Fibroblast of skin of right biceps (primary cell): ENCODE measurements at places on chromosomes 12 and 14.

GRCh38 chr14:58566979-58567378 lies 70.8 kb upstream of the DACT1 start:
- no peak for DNase-seq

GRCh38 chr12:121138284-121138683 lies 5.6 kb downstream of the P2RX7 start:
- DNase-seq = no peak

- no peak for DNase-seq
Observed at GRCh38 chr12:2112401-2112800, 59.6 kb downstream of the CACNA1C start.

- no peak for DNase-seq
Observed at GRCh38 chr14:106347890-106348755, 821.7 kb downstream of the TMEM121 start.

GRCh38 chr14:98957211-98958047 lies 314.6 kb downstream of the BCL11B start:
- peak; percentile 91 for DNase-seq

DNA sequence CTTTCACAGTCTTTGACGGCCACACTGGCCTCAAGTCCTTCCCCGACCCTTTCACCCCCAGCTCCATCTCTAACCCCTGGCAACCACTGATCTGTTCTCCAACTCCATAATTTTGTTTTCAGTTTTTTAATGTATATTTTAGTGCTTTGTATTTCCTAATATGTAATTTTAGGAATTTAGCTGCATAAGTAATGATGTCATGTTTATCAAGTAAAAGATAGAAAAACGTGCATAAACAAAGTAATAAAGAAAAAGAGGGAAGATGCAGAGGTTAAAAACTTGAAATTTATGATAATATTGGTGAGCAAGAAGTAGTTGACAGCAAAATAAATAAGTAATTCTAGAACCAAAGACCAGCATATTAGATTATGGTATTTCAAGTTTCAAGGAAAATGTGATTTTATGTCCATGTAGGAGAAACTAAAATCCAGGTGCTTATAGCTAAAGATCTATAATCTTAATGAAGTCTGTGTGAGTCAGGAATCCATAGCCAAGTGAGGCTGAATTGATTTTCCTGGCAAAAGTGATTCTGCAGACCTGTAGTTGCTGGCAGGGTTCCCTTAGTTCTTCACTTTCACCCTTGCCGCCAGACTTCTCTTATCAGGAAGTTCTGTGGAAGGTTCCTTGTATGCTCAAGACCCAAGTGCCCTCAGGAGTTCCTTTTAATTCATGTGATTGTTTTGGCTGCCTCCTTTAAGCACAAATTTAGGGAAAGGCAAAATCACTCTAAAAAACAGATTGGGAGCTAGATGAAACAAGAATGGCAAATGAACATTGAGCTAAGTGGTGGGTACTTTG lies 24.4 kb downstream of the FBXW8 start:
- DNase-seq = no peak

DNA sequence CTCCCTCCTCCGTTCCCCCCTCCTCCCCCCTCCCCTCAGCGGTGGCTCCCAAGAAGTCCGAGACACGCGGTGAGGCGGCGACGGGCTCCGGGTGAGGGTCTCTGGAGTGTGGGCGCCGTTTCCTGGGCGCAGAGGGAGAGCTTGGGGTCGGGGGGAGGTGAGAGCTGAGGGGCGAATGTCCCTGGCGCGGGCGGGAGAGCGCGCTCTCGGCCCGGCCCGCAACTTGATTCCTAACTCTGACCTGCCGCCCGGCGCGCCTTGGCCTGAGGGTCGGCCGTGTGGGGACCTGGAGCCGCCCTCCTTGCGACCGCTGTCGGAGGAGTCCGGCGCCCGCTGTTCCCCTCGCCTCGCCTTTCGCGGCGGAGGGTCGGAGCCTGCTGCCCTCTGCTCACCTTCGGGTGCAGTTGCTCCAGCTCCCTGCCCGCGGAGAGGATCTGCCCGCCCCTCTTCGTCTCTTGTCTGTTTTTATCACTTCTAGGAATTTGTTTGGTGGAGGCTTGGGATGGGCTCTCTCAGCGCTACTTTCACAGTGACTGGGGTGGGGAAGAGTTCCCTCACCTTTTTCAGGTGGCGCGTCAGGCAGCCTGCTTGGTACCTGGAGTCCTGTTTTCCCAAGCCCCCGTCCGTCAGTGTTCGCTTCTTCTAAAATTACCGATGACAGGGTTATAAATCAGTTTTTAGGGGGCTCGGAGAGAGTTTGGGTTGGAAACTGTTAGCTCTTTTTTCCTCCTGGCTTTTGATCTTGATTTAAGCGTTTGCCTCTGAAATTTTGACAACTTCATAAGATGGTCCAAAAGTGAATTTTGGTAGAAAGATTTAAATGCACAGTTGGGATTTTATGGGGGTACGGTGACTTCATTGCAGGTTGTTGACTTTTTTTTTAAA lies 495 bp downstream of the ADIPOR2 start:
- DNase-seq = no peak

DNA sequence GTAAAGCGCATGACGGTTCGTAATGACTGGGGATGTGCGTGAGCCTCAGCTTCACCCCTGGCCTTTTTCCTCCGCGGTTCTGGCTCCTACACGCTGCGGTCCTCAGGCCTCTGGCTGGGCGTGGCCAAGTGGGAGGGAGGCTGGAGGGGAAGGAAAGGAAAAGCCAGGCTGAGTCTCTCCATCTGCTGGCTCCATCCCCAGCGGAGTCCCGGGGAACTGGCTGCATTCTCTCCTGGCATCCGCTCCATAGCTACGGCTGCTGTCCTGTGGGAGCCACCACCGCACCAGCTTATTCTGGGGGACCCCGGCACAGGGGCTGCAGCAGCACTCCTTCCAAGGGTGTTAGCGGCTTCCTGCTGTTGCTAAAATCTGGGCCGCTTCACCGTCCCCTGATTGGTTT lies 68.2 kb upstream of the SLC24A4 start:
- no peak for DNase-seq

DNA sequence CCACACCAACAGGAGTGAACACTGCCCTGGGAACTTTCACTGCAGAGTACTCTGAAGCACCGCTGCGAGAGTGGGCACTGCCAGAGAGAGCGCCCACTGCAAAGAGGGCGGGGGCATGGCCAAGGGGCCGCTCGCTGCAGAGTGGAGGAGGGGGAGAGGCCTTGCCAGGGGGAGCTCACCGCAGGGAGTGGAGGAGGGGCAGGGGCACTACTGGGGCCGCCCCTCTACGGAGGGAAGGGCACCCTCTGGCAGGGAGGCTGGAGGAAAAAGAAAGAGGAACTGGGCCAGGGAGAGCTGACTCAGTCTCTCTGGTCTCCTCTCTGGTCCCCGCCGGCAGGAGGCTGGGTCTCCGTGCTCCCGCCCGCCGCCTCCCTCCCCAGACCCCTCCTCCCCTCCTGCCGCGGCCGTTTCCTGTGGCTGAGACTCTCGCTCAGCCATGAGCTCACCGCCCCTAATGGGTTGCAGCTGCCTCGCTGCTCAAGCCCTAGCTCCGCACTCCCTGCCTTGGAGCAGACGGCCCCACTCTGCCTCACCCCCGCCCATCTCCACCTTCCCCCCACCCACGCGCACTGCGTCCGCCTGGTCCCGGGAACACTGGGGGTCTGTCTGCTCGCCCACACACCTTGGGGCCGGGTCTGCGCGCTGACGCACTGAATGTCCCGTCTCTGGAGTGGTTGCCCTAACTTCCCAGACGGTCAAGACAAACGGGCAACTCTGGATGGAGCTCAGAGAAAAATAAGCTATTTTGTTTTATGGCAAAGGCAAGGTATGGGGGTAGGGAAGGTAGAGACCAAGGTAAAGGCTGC lies 1.3 kb downstream of the ARHGEF40 start:
- peak; percentile 97 for DNase-seq

- DNase-seq = no peak
Observed at GRCh38 chr14:103140316-103141109, 17.3 kb downstream of the TNFAIP2 start.

DNA sequence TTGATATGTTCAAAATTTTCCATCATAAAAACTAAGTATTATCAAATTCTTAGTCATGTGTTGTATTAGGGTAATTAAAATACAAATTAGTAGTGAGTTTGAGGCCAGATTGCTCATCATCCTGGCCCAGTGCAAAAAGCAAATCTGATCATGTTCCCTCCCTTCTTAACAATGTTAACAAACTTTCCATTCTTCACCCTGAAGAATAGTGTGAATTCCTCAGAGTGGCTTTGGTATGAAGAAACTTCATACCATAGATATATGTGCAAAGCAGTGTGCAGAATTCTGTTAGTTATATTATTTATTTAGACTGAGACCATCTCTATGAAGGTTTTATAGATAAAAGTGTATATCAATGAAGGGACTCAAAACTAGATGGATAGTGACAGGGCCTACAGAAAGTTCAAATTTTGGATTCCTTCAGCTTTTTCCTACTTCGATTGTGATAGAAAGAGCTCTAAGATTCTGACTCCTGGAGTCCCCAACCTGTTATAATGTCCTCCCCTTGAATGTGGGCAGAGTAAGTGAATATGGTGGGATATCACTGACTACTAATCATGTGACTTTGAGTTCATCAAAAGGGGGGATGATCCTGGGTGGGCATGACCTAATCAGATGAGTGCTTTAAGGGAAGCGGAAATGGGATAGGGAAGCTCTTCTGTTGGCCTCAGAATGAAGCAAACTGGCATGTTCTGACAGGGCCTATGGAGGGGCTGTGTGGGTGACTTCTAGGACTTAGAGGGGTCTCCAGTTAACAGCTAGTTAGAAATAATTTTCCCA lies 271.4 kb downstream of the BTG1 start:
- DNase-seq = peak; percentile 21

DNA sequence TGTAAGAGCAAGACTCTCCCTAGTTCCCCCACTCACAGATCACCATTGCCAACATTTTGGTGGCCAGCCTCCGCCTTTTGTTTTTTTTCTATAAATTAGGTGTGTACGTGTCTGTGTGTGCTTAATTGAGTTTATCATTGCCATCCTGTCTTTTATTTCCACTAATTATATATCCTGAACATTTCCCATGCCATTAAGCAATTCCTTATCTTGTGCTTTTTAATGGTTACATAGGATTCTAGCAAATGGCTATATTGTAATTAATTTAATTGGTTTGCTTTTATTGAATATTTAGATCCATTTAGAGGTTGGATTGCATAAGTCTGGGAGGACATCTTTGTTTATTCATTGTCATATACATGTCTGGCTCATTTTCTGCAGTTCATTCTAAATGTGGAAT lies 107.3 kb upstream of the RTL1 start:
- no peak for DNase-seq

DNA sequence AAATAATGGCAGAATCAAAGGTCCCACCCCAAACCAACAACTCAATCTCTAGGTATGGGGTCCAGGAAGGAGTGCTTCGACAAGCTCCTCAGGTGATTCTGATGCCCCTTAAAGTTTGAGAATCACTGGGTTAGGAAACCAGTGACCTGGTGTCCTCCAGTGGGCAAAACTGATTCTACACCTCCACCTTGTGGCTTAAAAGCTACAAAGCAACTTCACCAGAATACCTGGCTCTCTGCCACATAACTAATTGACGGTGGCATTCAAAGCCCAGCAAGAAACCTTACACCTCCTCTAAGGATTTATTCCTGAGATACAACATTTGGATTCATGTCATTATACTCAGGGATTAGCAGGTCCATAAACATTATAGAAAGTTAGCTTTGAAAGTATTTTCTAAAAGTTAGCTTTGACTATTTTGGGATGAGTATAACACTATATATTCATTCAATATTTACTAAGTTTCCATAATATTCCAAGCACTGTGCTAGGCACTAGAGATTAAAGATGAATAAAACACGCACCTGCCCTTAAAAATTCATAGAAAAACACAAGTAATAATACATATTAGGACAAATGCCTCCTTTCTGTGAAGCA lies 45.4 kb downstream of the DCAF5 start:
- peak; percentile 69 for DNase-seq

DNA sequence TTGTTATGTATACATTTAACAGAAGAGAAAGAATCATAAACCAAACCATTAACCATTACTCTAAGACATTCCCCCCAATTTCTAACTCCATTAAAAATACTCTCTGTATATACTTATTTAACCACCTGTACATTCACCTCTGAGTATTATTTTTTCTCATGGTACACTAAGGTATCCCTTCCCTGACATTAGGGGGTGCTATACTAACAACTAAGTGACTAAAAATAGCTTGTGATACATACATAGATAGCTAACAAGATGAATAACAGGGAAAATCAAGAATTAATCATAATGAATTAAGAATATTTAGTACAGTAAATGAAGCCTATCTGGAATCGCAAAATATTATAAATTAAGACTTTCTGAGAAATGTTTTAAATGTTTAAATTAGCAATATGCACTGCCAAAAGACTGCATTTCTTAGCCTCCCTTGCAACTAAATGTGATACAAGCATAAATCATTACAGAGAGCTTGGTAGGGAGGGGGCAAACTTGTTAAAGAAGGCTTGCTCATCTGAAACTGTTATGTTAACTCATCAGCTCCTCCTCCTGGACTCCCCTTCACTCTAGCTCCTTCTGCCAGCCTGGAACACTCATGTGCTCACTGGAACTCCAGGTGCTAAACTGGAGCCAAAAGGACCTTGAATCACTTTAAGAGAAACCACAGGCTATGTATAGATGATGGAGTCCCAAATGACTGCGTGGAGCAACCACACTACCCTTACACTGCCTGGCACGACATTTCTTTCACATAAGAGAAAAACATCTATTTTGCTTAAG lies 14.9 kb downstream of the C2CD5 start:
- DNase-seq = peak; percentile 54

- peak; percentile 40 for DNase-seq
Observed at GRCh38 chr12:1533205-1533601, 61.2 kb downstream of the FBXL14 start.

- DNase-seq = peak; percentile 64
Observed at GRCh38 chr12:105100207-105100985, 7.1 kb upstream of the WASHC4 start.

DNA sequence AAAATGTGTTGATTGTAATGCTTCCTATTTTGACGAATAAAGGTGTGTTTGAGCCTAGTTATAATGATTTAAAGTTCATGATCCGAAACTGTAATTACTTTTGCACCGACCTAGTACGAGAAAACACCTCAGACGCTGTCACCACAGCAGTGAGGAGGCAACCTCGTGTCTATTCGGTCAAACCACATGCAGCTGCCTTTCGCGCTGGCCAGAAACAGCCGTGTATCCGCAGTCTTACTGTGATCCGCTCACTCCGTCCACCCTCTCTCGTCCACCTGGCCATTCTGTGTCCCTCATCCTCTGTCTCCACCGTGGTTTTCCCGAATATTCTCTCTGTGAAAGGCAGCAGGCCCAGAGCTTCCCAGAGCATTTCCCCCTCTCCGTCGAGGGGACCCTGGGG lies 67.1 kb downstream of the NOC4L start:
- DNase-seq = no peak
